ENCODE measurements at places on chromosomes 2 and 18.

DNA sequence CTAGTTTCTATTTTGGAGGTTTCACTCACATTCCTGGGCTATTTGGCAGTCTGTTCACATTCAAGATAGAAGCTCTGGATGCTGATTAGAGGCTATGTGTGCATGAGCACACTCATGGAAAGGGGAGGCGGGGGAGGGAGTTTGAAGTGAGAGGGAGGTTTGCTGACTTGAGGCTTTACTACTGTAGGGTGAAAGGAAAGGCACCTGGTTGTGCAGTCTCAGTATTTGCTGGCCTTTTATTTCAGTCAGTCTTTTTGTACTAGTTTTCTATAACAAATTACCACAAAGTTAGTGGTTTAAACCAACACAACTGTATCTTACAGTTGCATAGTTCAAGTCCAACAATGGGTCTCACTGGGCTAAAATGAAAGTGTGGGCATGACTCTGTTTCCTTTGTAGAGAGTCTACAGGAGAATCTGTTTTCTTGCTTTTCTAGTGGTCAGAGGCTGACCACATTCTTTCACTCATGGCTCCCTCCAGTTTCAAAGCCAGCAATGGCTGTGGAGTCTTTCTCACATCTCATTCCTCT lies 47.7 kb upstream of the NR4A2 start:
- DNase-seq, result no peak

DNA sequence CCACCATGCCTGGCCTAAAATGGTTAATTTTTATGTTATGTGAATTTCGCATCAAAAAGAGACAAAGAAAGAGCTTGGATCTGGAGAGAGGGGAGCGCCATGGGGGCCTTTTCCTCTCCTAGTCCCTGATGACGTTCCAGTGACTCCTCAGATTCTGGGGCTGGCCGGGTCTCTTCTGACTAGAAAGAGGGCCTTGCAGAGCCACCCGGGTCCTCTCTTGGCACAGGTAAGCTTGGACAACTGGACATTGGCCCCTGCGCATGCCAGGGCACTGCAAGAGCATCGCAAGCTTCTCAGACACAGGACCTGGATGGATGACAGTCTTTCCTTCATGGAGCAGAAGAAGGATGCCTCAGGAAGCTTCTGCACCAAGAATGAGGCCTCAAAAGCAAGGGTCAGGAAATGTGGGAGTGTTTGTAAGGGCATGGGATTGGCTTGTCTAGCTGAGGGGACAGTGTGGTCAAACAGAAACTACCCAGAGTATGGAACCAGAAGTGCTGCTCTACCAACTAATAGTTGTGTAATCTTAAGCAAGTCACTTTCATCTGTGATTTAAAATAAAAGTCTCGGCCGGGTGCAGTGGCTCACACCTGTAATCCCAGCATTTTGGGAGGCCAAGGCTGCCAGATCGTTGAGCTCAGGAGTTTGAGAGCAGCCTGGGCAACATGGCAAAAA lies 35.2 kb downstream of the FOSL2 start:
- DNase-seq, result no peak

GRCh38 chr2:127348426-127349000 lies 39.3 kb downstream of the MAP3K2 start:
- DNase-seq, result no peak

DNA sequence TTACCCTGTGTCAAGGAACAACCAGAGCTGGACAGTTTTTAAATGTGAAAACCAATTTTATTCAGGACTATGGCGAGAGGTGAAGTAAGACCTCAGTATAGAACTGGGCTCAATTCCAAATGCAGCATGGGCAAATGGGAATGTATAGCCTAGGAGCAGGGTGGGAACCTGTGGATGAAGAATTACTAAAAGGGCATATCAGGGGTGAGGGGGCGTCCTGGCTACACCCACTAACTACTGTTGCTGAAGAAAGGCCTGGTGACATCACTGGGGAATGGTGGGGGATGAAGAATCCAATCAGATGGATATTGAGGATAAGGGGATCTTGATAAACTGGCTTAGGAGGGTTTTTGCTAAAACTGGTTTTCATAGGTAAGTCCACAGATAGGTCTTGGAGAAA lies 27.3 kb upstream of the IL37 start:
- no peak for DNase-seq

DNA sequence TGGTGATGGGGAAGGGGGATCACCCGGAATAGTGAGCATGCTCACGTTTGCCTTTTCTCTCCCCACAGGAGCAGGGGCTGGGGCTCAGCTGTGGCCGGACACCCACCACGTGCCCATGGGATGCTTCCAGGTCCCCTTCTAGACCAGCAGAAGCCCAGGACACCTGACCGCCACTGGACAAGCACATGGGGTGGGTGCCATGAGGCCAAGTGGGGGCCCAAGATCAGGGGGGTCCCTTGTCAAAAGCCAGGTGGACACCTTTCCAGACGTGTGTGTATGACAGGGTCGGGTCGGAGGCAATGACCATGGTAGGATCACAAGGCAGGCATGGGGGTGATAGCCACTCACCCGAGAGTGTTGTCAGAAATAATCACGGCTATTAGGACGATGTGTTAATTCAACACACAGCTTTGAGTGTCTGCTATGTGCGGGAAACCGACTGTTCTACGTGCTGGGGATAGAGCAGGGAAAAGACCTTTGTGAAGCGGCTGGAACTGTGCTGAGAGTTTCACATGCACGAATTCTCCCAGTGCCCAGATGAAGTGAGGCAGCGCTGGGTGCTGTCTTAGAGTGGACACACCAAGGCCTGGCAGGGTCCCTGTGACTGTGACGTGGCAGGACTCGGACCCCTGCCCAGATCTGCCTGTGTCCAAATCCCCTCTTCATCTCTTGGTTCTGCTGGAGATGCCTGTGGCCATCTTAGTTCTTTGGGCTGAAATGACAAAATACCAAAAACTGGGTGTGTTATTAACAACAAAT lies 244.7 kb downstream of the NDUFA10 start:
- DNase-seq, result no peak

GRCh38 chr18:51561821-51562220 lies 364.3 kb upstream of the MEX3C start:
- no peak for DNase-seq

- no peak for DNase-seq
Observed at GRCh38 chr2:208280933-208281332, 14.9 kb downstream of the PIKFYVE start.

GRCh38 chr18:43589611-43590151 lies 312.4 kb upstream of the SYT4 start:
- no peak for DNase-seq

DNA sequence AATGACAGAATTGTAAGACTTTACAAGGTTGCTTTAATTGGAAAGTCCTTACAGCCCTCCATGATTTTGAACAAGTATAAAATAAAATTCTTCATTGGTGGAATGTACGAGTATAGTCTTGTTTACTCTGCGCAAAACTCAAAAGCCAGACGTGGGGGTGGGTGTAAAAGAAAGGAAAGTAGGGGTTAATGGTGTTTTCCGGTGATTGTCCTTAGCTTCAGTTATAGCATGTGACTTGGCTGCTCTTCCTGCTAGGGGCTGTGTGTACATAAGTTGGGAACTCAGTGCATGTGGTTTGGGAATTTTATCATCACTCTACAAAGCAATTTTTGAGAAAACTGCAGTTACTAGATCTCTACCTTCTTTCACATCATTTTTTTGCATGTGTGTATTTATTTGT lies 82.4 kb upstream of the CAVIN2 start:
- no peak for DNase-seq

DNA sequence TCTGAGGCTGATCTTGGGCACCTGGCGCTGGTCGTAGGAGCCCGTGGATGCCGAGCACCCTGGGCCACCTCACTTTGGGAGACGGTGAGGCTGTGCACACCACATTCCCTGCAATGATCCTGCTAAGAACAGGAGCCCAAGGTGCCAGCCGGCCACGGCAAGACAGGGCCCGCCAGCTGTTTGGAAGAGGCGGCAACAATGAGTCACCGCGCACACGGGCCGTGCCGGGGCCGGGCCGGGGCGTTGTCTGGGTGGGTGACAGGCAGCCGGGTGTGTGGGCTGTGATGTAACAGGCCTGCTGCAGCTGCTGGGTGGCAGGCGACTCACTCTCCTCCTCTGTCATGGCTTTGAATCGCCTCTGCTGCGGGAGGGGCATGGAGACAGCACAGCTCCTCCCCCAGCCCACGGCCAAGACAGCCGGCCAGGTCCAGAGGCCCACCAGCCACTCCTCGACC lies 49.7 kb upstream of the ODC1 start:
- DNase-seq, result peak; percentile 71

- DNase-seq, result peak; percentile 60
Observed at GRCh38 chr2:101474731-101475384, at the start of gene RFX8. RFX8 (minus strand) TSS chr2:101475112; CDS start chr2:101466848, 8,264 bp downstream.

DNA sequence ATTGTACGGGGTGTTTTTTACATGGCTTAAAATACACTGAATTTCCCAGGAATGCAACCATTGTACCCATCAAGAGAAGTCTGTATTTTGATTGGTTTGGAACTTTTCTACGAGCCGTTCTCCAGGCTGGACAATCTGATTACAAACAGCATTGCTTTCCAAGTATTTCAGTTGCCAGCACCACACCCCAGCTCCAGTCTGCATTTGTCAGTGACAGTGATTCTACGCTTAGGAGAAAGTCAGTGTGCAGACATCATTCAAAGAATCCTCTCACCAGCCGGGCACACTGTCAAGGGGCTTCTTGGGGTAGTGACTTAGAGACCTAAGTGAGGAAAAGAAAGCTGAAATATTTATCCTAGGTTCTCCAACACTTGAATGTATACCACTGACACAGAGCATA lies 194.1 kb downstream of the ANAPC1 start:
- DNase-seq, result no peak

- no peak for DNase-seq
Observed at GRCh38 chr2:190908532-190908931, 27.9 kb downstream of the GLS start.

DNA sequence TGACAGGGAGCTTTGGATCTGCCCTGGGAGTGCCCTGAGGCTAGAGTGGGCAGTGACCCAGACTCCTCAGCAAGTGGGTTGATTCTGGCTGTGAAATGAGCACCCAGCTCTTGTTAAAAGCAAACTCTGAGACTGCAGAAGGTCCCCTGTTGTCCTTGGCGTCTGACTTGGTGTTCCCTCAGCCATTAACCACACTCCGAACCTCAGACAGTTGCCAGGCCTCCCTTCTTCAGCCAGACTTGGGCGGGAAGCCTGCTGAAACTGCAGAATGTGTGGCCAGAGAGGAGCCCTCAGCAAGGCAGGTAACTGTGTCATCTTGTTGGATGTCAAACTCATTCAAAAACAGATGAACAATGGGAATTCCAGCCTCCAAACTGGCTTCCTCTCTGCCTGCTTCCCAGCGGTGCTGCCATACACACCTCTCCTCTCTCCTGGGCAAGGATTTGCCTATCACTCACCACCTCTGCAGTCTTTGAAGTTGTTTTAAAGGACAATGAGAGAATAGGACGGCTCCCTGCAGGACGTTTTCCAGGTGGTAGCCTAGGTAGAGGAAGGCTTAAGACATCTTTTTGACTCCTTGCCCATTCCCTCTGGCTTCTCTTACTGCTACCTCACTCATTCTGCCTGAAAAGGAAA lies 38.9 kb upstream of the B3GNT2 start:
- DNase-seq, result no peak

DNA sequence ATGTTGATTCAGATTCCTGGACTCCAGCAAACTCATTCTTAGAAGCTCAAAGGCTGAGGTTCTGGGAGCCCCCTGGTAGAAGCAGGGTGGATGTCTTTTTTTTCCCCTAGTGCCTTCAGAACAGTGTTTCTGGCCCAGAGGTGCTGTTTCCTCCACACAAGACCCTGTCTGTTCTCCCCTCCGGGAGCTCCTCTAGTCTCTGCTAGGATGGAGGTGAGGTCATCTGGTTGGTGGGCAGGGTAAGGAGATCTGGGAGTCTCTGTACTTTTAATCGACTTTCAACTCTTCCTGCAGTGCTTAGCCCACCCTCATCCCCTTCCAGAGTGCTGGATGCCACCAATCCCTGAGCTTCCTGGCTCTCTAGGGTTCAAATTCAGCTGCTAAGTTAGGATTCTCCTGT lies 192.0 kb downstream of the SH3BP4 start:
- no peak for DNase-seq

DNA sequence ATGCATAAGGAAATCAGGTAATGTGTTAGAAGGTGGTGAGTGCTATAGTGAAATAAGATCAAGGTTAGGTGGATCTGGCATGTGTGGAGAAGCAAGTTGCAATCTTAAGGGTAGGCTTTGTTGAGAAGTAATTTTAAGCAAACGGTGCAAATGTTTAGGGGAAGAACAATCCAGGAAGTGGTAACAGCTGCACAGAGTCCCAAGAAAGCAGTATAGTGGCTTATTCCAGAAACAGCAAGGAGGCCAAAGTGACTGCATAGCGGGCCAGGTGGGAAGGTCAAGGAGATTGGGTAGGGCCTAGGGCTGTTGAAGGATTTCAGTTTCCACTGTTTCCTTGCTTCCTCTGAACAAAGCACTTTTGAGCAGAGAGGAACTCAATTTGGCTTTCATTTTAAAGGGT lies 30.0 kb upstream of the RAB1A start:
- no peak for DNase-seq

DNA sequence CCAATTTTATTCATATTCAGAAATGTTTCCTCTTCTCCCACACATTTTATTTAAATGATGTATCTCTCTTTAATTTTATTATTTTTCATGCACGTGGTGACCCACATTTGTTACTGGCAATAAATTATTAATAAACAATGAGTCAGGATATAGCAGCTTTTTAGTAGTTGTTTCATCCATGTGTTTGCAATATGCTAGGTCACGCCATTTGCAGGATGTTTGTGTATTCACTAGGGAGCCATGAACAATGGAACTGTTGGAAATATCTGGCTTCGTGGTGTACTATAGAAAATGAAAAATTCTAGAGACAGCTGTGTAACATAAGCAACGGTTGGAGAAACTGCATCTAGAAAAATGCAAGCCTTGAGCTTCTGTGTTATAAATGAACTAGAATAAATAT lies 176.0 kb upstream of the COL3A1 start:
- DNase-seq, result no peak

DNA sequence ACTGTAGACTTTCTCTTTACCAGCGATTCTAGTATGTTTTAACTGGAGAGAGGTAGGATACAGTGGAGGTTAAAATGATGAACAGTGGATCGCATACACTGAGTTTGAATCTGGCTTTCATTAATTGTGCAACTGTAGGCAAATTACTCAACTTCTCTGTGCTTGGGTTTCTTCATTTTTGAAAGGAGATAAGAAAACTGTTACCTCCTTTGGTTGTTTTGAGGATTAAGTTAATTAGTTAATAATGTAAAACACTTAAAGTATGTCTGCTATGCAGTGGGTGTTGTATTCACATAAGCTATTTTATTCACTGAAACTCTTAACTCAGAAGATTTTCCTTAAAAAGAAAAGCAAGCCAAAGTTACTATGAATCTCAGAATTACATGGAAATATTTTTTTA lies 111.8 kb upstream of the CYP20A1 start:
- no peak for DNase-seq

GRCh38 chr2:113992090-113992489 lies 102.2 kb downstream of the ACTR3 start:
- DNase-seq, result no peak

DNA sequence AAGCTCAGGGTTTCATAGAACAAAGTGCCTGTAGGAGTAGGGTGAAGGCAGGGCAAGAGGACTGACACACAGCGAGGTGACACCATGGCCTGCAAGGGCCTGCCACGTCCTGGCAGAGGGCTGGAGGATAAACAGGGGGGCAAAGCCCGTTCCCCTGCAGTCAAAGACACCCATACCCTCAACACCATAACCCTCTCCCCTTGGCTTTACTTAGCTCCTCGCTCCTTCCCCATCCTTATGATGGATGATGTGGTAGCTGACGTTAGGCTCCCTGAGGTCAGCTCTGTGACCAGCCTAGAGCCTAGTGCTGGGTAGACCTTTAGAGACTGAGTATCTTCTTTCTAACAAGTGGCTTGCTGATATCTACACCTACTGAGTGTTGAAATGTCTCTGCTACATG lies 683.3 kb upstream of the HS6ST1 start:
- DNase-seq, result no peak

All from activated naive CD4-positive, alpha-beta T cell treated with Interleukin-2 at 50 U/mL for 16 hours (primary cell).